ENCODE measurements at places on chromosomes 13 and 19.

GRCh38 chr13:19985219-19985556 lies 26.7 kb downstream of the ZMYM2 start:
- DNase-seq = no peak

GRCh38 chr13:33008946-33009722 lies 7.1 kb upstream of the KL start:
- no peak for DNase-seq

DNA sequence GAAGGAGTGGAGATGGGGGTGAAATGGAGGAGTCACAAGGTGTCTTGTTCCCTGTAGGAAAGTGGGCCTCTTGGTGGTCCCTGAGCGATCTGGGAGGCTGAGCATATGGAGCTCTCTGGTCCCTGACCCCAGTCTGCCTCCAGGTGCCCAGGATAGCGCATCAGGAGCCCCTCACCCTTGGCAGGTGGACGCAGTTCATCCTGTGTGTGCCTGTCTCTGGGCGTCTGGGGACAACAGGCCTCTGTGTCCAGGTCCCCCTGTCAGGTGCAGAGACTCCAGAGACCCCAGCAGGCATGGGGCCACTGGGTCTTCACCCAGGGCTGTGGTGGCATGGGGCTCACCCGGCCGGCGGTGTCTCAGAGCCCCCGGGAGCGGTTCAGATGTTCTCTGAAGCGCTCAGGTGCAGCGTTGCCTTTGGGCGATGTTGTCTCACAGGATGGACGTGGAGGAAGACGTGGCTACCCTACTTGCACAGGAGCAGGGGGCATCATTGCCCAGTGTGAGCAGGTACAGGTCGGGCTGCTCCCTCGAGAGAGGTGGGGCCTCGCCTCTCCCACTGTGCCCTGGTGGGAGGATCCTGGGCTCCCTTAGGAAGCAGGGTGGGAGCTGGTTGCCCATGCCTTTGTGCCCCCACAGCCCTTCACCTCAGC lies 58.1 kb upstream of the TPM4 start:
- DNase-seq = no peak

- no peak for DNase-seq
Observed at GRCh38 chr13:41919031-41919740, 41.7 kb downstream of the VWA8 start.

DNA sequence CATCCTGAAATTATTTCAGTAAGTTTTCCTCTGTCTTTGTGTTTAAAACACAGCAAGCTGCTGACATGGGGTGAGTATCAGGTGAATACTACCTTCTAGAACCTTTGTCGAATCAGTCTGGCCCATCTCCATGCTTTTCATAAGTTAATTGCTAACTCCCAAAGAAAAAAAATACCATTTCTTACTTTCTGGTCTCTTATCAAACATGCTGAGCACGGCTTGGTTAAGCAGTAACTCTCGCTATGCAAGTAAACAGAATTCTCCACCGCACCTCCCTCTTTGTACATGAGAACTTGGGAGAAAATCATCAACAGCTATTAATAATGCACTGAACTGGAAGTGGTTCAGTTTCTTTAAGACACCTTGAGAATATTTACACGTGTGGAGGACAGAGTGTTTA lies 88.6 kb downstream of the FGF9 start:
- DNase-seq = no peak

GRCh38 chr13:75787249-75787928 lies 151.3 kb downstream of the LMO7 start:
- no peak for DNase-seq

DNA sequence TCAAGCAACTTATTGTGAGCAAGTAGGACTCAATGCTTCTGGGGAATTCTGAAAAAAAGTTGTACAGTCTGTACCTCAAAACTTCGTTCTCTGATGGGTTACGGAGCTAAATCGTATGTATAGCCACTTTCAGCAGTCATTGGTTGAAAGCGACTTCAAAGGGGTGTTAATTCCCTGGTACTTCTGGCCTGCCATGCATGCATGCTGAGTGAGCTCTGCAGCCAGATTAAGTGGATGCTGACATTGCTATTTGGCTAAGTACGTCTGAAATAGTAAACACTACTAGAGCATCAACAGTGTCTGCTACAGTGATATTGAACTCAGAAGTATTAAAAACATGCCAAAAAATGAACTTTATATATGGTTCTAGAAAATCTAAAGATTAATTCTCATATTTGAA lies 1183.1 kb upstream of the PCDH20 start:
- no peak for DNase-seq

GRCh38 chr19:15195371-15196334 lies 5.1 kb downstream of the NOTCH3 start:
- DNase-seq = peak; percentile 28

DNA sequence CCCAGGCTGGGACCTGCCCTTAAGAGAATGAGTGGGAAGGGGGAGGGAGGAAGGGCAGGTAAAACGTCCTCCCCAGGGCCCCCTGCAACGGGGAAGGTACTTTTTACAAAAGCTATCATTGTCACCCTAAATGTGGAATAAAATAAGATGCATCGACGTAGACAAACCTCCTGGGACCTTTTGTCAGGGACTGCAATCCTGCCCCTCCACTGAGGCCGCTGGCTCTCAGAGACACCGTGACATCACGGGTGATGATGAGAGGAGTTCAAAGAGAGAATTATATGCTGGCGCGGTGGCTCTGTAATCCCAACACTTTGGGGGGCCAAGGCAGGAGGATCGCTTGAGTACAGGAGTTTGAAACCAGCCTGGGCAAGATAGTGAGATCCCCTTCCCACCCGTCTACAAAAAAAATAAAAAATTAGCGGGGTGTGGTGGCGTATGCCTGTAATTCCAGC lies 1.8 kb upstream of the MYBPC2 start:
- DNase-seq = no peak

- no peak for DNase-seq
Observed at GRCh38 chr13:31955741-31956140, 75.8 kb upstream of the FRY start.

DNA sequence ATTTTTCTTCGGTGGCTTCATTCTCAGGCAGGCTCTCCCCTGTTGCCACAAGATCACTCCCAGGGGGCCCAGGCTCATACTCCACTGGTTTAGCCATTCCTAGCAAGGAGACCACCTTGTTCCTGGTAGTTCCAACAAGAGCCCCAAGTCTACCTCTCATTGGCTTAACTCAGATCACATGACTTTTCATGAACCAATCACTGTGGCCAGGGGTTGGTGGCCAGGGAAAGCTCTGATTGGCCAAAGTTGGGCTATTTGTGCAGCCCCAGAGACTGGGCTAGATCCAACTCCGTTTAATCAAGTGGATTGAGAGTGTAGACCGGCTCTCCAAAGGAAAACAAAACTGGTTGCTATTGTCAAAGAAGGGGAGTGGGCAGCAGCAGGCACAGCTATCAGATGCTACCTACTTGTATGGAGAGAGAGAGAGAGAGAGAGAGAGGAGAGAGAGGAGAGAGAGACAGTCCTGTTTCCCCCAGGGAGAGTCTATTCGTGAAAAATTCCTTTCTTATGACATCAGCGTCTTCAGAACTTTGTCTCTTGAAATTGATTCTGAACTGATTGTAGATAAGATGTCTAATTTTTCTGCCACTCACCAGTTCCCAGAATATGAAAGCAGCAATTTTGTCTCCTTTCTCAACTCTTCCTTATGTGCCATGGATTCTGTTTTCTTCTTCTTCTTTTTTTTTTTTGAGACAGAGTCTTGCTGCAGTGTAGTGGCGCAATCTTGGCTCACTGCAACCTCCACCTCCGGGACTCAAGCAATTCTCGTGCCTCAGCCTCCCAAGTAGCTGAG lies 5.9 kb downstream of the CEACAM19 start:
- DNase-seq = no peak

GRCh38 chr19:10270180-10270615 lies 722 bp upstream of the ICAM1 start:
- DNase-seq = peak; percentile 70

GRCh38 chr13:34578471-34578870 lies 363.6 kb upstream of the NBEA start:
- DNase-seq = no peak

- DNase-seq = no peak
Observed at GRCh38 chr19:39924389-39924788, 10.0 kb downstream of the FCGBP start.

DNA sequence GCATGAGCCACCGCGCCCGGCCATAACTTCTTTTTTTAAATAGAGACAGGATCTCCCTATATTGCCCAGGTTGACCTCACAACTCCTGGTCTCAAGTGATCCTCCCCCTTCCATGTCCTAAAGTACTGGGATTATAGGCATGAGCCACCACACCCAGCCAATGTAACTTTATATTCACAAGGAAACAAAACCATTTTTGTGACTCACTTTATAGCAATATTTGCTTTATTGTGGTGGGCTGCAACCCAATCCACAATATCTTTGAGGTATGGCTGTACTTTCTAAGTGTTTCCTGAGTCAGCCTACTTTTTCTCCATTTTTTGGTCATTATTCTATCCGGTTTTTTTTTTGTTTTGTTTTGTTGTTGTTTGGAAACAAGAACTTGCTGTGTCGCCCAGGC lies 7.9 kb upstream of the ZIM3 start:
- no peak for DNase-seq

DNA sequence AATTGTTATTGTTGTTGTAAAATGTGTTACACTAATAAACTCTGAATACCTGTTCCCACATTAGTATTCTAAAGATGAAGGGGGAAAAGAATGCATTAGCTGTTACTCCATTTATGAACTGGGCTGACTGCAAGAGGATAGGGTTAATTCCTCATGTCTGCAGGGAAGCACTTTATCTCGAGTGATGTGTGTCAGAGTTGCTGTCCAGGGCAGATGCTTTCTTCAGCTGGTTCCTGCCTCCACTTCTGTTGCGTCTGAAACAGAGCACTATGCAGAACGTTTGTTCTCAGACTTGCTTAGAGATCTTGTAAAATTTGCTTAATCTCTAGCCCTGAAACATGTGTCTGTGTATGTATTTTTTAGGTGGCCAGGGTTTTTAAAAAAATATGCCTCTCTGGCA lies 318.8 kb downstream of the SPRY2 start:
- DNase-seq = no peak

- no peak for DNase-seq
Observed at GRCh38 chr13:75052616-75053015, 429.4 kb downstream of the TBC1D4 start.

GRCh38 chr13:22717036-22717435 lies 463.7 kb upstream of the SGCG start:
- DNase-seq = no peak

DNA sequence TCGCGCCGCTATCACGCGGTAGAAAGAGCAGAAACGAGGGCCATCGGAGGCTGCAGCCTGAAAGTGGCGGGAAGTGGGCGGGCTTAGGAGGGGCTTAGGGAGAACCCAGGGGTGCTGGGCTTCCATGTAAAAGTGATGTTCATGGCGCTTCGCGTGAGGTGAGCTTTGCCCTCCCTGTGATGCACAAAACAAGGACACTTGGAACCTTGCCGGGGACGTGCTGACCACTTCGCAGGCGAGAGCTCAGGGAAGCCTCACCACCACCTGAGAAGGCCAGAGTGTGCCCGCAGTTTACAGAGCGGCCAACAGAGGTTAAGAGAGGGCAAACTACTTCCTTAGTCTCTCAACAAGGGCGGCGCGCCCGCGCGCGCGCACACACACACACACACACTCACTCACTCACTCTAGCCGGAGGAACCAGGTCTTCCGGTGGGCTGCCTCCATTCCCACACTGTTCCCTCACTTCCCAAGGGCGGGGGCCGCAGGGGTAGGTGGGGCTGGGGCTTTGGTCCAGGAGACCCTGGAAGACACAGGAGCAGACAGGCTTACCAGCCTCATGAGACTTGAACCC lies 651 bp downstream of the GAPDHS start:
- peak; percentile 44 for DNase-seq

DNA sequence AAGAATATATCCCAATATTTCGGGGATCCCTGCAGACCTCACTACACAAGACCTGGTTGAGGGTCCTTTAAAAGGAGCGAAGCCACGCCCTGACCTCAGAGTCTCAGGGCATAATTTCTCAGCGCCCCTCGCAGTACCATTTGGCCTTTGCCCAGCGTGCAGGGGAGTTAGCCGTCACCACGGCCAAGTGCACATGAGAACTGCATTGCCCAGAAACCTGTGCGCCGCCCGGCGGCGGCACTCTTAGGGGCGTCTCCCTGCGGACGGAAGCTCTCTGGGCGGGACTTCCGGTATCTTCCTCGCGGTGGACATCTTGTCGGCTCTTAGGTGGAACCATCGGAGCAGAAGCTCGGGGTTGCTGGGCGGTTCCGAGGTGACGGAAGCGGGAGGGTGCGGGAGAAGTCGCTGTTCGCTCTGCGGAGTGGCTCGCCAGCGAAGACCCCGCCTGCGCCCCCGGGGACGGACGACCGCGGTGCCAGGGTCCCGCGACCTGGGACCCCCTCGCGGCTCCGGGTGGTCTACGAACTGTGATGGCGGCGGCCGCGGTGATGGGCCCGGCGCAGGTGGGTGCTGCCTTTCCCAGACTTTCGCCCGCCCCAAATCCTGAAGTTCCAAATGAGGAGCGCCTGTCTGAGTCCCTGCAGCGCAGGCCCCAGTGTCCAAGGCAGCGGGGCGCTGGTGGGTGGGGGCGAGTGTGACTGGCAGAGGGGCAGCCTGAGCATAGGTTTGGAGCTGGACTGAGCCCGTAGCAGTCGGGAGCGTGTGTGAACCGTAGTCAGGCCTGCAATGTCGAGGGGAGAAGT lies at the start of gene ZNF134:
ZNF134 (plus strand) TSS at position 302 of the 803 bp plus-strand sequence. CDS start 5,227 bp downstream, outside the sequence.
- peak; percentile 93 for DNase-seq

GRCh38 chr13:34942732-34943435 lies 814 bp downstream of the NBEA start:
- peak; percentile 18 for DNase-seq

DNA sequence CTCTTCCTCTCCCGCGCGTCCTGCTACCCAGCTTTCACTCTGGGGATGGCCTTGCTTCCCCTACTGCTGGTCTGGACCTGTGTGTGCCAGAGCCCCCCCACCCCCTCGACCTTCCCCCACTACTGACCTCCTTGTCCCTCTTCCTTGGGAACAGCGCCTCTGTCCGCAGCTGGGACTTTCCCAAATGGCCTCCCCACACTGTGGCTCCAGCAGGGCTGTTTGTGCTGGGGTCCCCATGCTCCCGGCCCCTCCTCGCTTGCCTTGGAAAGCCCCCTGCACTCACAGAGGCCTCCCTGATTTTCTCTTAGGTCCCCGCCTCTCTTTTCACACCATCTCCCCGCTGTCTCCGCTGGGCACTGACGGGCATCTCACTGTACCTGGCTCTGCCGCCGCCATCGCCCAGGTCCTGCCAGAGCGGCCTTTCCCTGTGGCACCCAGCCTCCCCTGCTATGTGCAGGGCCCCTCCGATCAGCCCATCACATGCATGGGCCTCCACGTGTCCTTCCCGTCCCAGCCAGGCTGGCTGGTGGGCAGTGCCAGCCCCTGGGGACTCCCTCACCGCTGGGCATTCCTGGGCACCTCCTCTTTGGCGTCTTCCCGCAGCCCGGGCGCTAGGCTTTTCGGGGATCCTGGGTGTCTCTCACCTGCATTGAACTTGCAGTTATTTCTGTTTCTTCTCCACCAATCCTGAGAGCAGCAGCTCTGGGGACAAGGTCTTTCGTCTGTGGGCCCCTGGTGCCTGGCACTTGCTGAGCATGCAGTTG lies 118.7 kb downstream of the ATP11A start:
- no peak for DNase-seq

DNA sequence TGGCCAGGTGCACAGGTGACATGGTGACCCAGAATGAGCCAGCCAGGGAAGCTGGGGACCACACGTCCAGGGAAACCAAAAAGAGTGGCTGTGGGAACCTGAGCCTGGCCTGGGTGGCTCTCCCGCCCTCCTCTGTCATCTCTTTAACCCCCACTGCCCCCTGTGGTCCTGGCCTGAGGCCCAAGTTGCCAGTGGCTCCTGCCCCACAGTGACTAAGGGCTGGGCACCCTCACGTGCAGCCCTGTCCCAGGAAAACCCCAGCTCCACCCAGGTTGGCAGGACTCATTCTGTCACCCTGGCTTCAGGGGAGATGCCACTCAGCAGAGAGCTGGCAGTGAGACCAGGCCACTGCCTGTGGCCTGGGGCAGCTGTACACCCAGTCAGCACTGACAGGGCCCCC lies 30.6 kb upstream of the ISYNA1 start:
- DNase-seq = no peak
